ENCODE measurements at places on chromosomes 12 and 14.
A peak's percentile ranks its signal among the peaks of the same experiment; 100 is the strongest.

GRCh38 chr12:123050331-123050831 lies 69.9 kb downstream of the ARL6IP4 start:
- DNase-seq, result no peak

GRCh38 chr14:37597538-37597913 lies 2.1 kb downstream of the TTC6 start:
- no peak for DNase-seq

- no peak for DNase-seq
Observed at GRCh38 chr14:55645145-55645544, 65.1 kb downstream of the KTN1 start.

DNA sequence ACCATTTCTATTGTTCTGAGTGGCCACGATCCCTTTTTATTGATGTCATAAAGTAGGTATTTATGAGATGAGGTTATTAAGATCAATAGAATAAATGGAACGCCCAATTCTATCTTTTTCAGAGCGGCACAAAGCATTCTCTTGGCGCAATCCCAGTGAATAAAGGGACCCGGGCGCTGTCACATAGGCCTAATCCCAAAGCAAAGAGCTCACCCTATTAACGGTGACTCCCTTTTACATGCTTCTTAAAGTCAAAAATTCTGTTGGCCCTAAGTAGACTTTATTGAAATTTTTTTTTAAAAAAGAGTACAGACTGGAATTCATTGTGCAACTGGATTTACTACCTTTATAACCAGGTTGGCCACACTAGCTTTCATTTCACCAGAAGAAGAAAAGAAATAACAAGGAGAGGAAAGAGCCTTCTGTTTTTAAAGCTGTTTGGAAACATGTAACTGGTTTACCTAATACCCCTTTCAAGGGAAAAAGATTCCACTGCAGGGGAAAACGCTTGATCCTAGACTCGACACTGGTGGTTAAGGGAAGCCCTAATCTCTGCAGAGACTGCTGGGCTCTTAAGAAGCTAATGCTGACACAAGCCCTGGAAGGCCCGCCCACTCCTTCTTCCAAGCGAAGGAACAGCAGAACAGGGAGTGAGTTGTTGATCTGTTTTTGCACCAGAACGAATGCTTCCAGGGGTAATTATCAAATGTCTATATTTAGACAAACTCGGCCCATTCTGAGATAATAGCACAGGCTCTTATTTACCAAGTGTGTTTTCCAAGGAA lies 381.2 kb downstream of the BCL11B start:
- DNase-seq, result no peak

DNA sequence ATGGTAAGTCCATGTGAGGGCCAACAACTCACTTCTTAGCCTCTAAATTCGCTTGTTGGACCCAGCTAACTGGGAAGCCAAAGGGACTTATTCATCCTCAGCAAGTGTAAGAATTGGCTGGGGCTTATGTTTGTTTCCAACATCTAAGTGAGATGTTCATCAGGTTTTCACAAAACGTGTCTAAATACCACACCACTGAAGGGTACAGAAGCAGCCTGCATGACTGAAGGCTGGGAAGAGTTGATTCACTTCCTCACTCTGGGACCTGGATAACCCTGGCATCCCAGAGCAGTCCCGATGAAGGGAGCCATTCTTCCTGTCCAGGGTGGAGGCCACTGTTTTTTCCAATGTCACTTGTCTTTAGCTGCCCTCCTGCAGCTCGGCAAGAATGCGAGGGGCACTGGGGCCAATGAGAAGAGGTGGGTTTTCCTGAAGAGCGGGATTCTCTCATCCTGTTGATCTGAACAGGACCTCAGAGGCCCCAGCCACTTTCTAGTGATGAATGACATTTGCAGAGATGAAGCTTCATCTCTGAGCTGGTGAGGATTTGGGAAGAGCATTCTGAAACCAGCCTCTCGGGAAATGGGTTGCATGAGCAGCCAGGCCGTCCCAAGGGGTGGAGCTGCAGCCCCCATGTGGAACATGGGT lies 12.2 kb upstream of the COL2A1 start:
- no peak for DNase-seq

- no peak for DNase-seq
Observed at GRCh38 chr14:58469309-58469708, 41.8 kb downstream of the KIAA0586 start.

DNA sequence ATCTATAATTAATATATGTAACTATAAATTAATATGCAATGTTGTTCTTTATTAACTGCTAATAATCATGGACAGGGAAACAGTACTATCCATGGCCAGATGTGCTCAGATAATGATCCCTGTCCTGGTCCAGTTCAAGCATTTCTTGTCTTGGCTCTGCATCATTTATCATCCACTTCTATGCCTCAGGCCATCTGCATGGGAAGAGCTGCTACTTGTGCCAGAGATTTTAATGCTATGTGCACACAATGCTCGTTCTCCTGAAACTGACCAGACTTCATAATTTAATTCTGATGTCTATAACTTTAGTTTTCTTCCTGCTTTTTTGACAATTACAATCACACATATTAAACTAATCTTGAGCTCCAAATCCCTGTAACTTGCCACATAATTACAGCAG lies 11.2 kb upstream of the TMX1 start:
- no peak for DNase-seq

- no peak for DNase-seq
Observed at GRCh38 chr14:64061115-64061514, 208.3 kb downstream of the SYNE2 start.

DNA sequence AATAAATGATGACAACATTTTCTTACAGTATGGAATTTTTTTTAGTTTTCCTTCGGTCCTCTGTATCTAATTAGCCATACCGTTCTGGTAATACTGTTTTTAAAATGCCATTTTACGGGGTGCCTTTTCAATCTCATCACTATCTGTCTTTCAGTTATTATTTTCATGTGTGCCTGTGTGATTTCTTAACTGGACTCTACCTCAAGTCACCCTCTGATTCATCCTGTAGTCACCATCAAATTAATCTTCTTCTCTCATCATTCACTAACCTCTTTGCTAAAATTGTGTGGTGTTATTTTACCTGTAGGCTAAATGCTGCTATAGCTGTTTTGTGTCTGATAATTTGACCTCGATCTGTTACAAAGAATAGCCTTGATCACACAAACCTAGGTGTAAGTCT lies 16.0 kb upstream of the CCT2 start:
- DNase-seq, result no peak

DNA sequence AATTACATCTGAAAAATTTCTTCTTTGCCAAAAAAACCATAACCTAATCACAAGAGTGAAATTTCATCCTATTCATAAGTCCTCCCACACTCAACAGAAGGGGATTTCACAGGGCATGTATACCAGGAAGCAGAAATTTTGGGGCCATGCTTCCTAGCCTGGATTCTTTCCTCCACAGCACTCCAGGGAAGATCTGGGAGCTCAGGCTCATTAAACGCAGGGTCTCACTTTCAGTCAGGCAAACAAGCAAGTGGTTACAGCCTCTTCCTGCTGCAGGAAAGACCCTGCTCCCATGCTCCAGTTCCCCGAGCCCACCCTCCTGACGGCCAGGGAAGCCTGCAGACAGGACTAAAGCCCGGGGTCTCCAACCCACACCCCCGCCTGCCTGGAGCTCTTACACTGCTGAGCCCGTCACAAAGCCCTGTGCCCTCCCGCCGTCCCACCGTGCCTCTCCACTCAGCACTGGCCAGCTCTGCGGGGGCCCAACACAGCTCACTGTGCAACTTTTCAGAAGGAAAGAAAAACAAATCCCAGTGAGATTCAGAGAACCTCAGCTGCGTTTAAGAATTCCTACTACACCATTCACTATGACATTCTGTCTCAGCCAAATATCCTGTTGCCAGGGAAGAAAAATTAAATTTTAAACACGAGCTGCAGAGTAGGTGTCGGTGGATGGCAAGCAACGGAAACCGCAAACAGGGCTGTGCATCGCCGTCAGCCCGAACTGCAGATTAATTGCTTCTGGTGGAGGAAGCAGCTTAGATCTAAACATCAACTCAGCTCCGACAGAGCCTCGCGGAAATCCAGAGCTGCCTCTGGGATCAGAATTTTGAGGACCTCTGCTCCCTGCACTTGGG lies 106.7 kb upstream of the SFSWAP start:
- peak; percentile 15 for DNase-seq

DNA sequence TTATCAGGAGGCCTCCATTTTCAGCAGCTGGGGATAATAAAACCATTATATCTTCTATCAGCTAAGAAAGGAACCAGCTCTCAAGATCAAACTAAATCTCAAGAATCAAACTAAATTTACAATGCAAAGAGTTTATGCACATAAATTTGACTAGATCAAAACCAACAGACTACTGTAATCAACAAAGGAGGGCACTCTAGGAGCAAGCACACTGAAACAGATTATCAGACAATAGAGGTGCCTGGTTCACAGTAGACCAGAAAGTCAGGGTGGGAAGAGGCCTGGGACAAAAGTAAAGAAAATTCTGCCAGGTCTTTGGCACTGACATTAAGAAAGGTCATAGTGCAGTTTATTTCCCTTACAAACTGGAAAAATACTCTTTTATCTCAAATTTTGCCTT lies 61.0 kb downstream of the HECTD4 start:
- no peak for DNase-seq

DNA sequence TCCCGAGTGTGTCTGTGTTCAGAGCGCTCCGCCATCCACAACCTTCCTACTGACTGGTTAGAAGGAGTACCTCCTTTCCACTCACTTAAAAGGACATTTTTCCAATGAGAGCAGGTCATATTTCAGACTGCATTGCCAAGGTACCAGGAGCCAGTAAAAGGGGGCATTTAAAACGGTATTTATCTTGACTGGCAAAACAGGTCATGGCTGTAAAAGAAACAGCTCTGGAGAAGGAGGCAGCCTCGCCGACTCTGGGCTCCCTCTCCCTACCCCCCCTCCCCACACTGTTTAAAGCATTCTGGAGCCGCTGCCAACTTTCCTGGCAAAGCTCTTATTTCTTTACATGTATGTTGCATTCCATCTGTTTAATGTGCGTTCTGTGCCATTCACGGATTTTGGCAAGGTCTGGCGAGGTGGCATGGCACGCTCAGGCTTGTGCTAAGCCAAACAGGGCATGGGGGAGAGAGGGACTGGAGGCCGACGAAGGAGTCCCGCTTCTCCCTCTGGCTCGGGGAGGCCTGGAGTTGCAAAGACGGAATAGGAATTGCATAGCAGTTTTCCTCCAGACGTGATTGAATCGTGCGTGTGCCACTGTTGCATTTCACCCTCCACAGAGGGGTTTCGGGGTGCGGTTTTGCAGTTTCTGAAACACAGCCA lies 41.2 kb upstream of the MED13L start:
- no peak for DNase-seq

GRCh38 chr12:28425526-28425925 lies 235.3 kb downstream of the CCDC91 start:
- DNase-seq, result no peak

GRCh38 chr14:94595912-94596311 lies 14.7 kb downstream of the SERPINA5 start:
- DNase-seq, result no peak

Measured in stimulated activated naive CD4-positive, alpha-beta T cell treated with Interleukin-2 at 50 U/mL for 16 hours (primary cell).